ENCODE measurements at places on chromosomes 7 and 10.

DNA sequence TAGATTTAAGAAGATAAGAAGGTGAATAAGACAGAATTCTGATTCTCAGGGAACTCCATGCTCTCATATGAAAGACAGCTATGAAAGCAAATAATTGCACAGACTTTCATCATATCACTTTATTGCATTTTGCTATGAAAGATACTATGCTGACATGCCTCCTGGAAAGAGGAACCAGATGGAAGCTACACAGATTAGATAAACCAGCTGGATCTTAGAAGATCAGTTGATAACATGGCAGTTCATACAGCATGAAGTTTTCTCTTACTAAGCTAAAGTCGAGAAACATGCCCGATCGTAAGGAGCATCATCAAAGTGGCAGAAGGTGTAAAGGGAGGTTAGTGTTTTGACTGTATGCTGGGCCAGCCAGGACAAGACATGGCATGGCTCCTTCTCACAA lies 112.5 kb upstream of the DPP6 start:
- no peak for DNase-seq

DNA sequence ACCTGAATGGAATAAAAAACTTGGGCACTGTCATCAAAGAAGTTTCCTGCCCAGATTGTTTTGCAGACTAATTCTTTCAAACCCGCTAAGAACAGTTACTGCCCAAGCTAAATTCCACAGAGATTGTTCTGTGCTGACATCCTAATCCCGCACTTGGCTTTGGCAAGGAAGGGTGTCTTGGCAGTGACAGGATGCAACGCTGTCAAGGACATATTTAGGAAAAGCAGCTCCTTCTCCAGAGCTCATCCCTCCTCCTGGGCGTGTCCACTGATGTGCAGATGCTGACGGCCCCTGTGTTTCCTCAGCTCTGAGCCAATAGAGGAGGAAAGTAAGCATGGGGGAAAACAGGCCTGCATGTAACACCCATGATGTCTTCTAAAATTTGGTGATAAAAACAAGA lies 74.2 kb downstream of the EEPD1 start:
- DNase-seq: no peak

DNA sequence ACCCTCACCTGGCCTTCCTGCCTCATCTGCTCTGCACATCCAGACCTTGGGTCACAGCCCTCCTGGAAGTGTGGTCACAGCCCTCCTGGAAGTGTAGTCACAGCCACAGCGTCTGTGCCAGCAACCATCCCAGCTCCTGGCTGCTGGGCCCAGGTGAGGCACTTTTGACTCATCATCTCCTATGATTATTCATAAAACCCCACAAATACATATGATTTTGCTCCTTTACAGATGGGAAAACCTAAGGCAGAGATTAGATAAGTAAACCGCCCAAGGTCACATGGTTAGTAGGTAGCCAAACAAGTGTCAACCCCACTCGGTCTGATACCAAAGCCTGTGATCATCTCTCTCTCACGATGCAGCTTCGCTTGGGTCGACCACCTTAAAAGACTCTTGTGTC lies 94.3 kb downstream of the PRLHR start:
- DNase-seq: no peak

DNA sequence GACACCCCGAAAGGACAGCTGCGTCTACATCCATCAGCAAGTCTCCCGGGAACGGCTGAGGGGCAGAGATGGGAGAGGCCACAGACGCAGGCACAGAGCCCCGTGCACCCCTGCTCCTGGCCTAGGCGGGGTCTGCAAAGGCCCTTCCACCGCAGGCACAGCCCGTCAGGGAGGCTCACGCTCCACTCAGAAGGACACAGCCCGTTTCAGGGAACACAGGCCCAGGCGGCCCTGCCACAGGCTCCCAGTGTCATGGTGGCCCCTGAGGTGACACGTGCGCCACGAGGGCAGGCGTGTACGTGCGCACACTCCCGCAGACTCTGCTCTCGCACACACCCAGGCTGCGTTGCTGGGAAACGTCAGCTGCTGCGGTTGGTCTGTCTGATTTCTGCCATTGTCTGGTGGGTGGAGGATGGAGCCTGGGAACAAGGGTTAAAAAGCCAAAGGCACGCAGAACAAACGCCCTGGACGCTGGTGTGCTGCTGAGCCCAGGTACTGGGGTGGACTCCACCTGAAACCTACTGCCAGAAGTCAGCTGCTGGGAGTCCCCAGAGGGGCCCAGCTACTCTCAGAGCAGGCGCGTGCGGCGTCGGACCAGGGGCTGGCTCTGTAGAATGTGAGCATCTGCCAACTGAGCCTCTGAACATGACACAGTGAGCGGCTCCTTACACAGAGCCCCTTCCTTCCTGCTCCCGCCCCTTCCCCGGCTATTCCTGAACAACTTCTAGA lies 13.1 kb downstream of the GPER1 start:
- DNase-seq: no peak

DNA sequence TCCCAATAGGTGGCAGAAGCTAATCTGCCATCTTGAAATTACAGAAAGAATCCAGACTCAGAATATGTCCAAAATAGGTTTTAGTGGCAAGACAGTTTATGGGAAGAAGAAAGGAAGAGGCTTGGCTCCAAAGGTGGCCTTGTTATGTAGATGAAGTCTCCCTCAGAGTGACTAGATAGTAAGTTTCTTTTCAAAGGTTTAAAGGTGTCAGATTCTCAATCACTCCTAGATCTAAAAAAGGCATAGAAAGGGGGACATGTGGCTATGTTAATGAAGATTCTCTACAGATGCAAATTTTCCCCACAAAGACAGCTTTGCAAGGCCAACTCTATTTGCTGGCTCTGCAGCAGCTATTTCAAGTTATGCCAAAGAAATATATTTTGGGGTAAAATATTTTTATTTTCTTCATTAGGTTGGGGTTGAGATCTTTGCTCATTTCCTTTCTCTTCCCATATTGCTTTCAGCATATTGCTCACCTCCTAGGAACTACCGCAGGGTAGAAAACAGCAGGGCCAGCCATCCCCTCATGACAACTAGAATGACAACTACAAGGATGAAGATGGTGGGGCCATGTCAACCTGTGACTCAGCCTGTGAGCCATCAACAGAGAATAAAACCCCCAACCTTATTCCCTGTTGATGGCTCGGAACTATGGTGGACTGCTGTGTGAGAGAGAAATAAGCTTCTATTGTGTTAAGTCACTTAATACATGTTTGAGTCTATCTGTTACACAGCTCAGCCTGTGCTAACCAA lies 274.0 kb upstream of the GALNT17 start:
- no peak for DNase-seq

GRCh38 chr10:62639144-62639543 lies 165.4 kb upstream of the ADO start:
- no peak for DNase-seq

GRCh38 chr10:25725917-25726716 lies 207.9 kb upstream of the MYO3A start:
- DNase-seq: no peak

DNA sequence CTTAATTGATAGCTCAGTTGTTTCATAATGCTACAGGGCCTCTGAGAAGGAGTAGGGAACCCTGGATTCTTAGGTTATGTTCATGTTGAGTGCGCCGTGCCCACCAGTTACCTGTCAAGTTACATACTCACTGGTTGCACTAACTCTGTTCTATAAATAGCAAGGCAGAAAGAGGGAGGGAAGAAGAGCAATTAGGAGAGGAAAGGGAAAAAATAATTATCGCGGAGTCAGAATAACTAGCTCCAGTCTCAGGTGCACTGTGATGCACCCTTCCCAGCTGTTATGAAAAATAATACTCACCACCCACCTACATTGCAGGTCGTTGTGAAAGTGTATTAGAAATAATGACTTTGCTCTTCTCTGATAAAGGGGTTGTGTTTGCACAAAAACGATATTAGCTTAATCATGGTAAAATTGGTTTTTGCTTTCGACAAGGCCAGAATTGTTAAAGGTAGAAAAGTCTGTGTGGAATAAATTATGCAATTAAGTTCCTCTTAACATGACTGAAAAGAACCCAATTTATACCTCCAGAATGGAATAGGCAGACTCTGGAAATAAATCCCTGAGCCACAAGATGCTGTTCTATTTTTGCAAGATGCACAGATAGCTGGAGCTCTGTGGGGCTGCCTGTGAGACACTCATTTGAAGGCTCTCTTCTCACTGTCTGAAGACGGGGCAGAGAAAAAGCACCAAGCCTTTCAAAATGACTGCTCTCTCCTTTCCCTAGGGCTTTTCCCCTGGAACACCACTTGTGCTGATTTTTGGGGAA lies 137.6 kb upstream of the PITRM1 start:
- DNase-seq: no peak

GRCh38 chr7:18040196-18040595 lies 12.6 kb upstream of the PRPS1L1 start:
- DNase-seq: no peak

DNA sequence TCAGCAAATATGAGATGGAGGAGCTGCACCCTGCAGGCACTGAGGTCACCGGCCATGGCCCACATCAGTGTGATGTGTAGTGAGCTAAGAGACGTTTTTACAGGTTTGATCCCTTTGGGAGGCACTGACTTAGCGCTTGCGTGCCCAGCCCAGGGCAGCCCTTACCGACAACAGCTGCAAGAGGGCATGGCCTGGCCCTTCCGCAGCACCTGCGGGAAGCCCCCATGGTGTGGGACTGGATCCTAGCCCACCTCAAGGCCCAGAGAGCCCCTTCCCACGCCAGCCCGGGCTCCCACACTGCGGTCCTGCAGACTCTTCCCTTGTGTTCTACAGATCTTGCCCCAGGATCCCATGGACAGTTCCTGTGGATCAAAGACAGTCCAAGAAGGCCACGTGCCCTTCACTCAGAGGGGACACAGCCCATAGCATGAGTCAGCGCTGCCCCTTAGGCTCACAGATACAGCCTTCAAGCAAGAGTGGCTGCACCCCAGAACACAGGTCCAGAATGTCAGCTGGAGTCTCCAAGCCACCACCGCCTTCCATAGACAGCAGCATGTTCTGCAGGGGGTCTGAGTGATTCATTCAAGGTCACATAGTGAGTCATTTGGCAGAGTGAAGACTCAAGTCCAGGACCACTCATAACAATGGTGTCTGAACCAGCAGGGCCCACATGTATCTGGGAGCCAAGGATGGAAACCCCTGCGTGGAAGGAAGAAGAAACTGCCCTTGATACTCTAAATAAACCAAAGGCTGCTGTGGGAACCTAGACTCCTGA lies 25.4 kb downstream of the TLL2 start:
- DNase-seq: no peak

DNA sequence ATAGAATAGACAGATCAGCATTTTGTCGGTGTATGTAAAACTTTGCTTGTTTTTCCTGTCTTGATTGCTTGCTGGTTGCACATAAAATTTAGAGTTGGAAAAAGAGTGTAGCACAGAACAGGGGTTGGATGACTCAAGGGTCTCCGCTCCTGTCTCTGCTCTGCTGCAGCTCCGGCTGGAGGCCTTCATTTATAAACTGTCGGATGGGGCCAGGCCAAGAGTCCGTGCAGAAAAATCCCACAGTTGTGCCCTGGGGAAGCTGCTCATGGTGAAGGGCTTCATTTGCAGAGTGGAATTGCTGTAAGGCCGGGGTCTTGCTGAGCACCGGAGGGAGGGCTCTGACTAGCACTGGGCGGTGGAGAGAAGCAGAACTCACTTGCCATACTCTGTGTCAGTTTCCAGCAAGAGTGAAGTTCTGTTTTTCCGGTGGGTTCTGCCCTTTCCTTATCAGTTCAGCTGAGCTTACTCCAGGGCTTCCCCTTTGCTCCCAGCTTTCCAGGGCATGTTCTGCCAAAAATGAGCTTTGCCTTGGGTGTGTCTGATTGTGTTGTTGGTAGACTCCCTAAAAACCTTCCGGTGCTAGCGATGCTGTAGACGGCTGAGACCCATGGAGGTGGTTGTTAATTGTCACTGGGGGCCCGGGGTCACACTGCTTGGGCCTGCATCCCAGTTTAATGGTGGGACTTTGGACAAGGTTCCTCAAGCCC lies 67.2 kb downstream of the CAMK1D start:
- no peak for DNase-seq

DNA sequence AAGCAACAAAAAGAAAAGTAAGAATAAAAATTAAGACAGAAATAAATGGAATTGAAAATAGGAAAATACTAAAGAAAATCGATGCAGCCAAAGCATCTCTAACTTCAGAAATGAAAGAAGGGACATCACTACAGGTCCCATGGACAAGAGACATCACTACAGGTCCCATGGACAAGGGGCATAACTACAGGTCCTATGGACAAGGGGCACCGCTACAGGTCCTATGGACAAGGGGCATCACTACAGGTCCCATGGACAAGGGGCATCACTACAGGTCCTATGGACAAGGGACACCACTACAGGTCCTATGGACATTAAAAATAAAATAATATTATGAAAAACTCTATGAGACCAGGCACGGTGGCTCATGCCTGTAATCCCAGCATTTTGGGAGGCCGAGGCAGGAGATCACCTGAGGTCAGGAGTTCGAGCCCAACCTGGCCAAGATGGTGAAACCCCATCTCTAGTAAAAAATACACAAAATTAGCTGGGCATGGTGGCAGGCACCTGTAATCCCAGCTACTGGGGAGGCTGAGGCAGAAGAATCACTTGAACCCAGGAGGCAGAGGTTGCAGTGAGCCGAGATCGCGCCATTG lies 101.0 kb upstream of the DNAAF5 start:
- DNase-seq: no peak

DNA sequence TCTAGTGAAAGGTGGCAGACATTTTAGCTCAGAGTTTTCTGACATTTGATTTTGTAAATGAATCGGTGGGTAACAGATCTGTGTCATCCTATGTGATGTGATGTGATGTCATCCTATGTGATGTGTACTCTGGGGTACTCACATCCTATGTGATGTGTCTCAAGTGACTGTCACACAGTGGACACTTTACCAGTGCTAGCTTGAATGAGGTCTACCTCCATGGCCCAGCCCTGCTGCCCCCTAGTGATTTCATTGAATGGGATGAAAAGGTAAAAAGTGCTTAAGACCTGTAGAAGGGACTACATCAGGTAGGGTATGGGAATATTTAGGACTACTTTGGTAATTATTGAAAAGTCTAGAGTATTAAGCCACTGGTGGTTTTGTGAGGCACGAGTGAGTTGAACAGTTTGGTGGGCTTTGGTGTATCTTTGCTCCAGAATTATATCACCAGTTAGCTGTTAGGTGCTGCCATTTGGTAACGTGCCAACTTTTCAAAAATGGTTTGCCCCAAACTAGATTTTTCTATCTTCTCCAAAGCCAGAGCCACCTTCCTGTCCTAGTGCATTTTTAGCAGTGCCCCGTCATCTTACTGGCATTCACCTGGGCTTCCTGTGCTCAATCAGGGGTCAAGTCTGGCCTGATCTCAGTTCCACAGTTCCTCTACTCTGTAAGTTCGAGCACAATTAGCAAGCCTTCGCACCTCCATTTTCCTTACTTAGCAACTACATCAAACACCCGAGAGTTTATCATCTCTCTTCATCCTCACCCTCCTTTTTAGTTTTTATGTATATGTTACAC lies 9.7 kb downstream of the EIF4H start:
- DNase-seq: peak; percentile 25

DNA sequence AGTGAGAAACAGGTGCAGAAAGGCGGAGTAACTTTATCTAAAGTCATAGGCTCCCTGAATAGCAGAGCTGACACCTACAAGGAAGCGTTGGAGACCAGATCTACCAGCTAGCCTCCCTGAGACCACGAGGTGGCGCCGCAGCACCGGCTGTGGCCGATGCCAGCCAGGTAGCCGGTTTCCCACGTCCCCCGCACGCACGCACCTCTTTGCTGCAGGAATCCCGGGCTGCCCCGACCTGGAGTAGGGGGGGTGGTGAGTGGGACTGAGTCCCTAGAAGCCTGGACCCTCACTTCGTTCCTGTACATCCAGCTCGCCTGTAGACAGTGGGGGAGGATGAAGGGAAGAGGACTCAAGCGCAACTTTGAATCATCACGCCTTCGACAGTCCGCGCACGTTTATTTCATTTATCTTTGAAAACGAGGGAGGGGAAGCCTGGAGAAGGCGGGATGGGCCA lies 3.7 kb downstream of the ELOVL3 start:
- peak; percentile 64 for DNase-seq

Measured in T-helper 1 cell (primary cell).